ENCODE measurements at places on chromosomes 4 and X. TPM values are rescaled to one million over a fixed set of nuclear protein-coding genes. Genes with fewer than 3 reads are reported as not detected.

DNA sequence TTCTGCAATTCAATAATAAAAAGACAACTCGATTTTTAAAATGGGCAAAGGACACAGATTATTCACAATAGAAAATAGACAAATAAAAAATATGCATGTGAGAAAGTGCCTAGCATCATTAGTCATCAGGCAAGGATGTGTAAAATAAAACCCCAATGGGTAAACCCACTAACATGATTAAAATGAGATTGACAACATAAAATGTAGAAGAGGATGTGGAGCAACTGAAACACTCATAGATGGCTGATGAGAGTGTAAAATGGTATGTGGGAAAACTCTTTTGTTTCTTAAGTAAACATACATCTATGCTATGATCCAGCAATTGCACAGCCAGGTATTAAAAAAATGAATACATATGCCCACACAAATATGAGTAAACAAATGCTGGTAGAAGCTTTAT lies 177.6 kb downstream of the IQCM start:
- no peaks in the 10 kb centered on the region for H3K4me1 ChIP-seq
- H3K27me3 ChIP-seq: no peaks in the 10 kb centered on the region
- H3K36me3 ChIP-seq: no peaks in the 10 kb centered on the region
- H3K27ac ChIP-seq: no peak overlapping the region
- H3K4me3 ChIP-seq: no peak overlapping the region

- H3K27ac ChIP-seq: no peak overlapping the region
- no peak for DNase-seq
- H3K4me3 ChIP-seq: no peak overlapping the region
- no peaks in the 10 kb centered on the region for H3K36me3 ChIP-seq
- no peaks in the 10 kb centered on the region for H3K4me1 ChIP-seq
Measured at GRCh38 chr4:176805155-176805554, 12.4 kb upstream of the VEGFC start.

The PGAM4 gene
- not detected for total RNA-seq

The AMBN gene
- not detected for total RNA-seq

DNA sequence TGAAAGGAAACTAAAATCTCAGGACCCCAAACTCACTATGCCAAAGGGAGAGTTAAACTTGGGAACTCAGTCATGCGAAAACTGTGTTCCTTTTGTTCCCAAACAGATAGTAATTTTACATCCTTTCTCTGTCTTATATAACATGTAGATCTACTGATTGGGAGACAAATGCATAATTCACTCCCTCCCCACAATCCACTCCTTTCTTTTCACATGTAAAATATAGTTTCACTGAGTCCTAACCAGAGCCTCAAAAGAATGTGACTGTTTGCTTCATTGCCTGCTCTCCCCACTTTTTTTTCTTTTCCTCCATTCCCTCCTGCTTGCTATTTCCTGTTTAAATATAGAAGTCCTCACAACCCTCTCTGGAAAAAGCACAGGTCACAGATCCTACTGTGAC lies 699.3 kb upstream of the ADGRL3 start:
- H3K27ac ChIP-seq: no peak overlapping the region
- H3K36me3 ChIP-seq: no peaks in the 10 kb centered on the region
- DNase-seq: no peak
- no peaks in the 10 kb centered on the region for H3K27me3 ChIP-seq
- no peak overlapping the region for H3K4me3 ChIP-seq
- H3K4me1 ChIP-seq: no peaks in the 10 kb centered on the region

DNA sequence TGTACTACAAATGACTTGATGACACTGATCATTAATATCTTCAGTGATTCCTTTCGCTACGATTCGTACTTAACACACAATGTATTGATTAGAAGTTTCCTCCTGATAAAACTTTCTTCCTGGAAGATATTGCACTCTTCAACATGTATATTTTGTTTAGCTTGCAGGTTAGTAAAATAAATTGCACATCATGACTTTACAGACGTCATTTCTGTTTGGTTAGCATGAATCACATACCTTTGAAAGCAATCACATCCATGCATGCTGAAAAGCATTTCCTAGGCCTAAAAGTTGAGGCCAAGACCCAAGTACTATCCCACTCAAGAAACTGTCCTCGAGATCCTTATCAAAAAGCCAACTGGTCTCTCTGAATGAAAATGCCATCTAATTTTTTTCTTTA lies 1841.0 kb upstream of the PCDH7 start:
- H3K36me3 ChIP-seq: no peaks in the 10 kb centered on the region
- H3K27me3 ChIP-seq: no peaks in the 10 kb centered on the region
- no peak overlapping the region for H3K4me3 ChIP-seq

GRCh38 chr4:148007314-148007760 lies 275.4 kb downstream of the ARHGAP10 start:
- peak; percentile 40 for DNase-seq
- no peak overlapping the region for H3K4me3 ChIP-seq
- no peak overlapping the region for H3K27ac ChIP-seq
- no peaks in the 10 kb centered on the region for H3K36me3 ChIP-seq
- no peaks in the 10 kb centered on the region for H3K27me3 ChIP-seq

GRCh38 chr4:76233529-76233928 lies 18.0 kb upstream of the FAM47E start:
- no peak overlapping the region for H3K4me3 ChIP-seq
- H3K36me3 ChIP-seq: no peaks in the 10 kb centered on the region
- no peaks in the 10 kb centered on the region for H3K4me1 ChIP-seq

- no peak overlapping the region for H3K4me3 ChIP-seq
- H3K36me3 ChIP-seq: no peaks in the 10 kb centered on the region
- no peaks in the 10 kb centered on the region for H3K4me1 ChIP-seq
Measured at GRCh38 chr4:3687538-3687937, 78.6 kb upstream of the ADRA2C start.

The ANXA10 gene
- not detected for total RNA-seq

The NOCT gene
- 2.7 TPM for total RNA-seq

The AMOT gene
- total RNA-seq: 3.5 TPM

DNA sequence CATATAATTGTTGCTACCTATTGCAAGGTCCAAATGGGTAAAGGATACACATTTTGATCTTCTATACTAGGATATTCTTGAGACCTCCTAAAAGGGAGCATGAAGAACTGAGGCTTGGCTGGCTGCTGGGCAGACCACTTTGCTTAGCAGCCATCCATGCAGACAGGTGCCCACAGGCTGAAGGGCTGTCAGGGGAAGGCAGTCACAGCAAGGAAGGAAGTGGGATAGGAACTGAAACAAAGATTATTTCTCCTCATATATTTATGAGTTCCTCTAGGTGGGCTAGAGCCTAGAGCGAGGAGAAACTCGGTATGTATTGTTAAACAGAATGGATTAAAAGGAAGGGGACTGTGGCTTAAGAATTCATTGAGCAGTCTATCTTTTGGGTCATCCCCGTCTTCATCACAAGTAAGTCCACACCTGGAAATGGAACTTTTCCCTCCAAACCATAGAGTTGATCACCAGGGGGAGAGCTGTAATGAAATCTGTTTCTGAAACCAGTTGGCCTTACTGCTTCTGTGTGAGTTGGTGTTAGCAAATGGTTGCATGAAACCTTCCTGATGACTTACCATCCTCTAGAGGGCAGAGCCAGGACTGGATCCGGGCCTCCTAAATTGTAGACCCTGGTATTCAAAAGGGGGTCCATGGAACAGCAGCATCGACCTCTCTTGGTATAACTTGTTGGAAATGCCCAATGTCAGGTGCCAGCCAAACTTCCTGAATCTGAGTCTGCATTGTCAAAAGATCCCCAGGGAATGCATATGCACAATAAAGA lies 42.3 kb downstream of the AFF2 start:
- no peak for DNase-seq
- H3K4me3 ChIP-seq: no peak overlapping the region

The SYN1 gene
- total RNA-seq: not detected

DNA sequence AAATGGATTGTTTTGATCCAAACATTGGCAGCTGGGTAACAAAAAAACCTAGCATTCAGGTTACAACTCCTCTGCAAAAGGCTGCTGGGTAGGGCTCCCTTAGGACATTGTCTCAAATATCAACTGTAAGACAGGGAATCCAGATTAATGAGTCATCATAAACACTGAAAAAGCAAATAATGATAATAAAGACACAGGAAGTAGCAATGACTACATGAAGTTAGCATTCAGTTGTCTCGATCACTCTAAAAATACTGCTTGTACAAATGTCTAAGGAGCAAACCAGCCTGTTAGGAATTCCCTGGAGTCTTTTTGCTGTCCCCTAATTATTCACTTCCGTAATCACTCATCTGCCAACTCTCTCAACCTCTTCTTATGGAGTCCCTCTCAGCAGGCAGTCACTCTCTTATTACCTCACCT lies 259.2 kb downstream of the GPC3 start:
- no peaks in the 10 kb centered on the region for H3K27me3 ChIP-seq
- no peak overlapping the region for H3K4me3 ChIP-seq
- H3K27ac ChIP-seq: no peak overlapping the region
- DNase-seq: no peak
- H3K36me3 ChIP-seq: no peaks in the 10 kb centered on the region

GRCh38 chr4:7392438-7393421 lies 42.0 kb downstream of the PSAPL1 start:
- no peaks in the 10 kb centered on the region for H3K36me3 ChIP-seq
- H3K27ac ChIP-seq: no peak overlapping the region
- peak; percentile 41 for DNase-seq
- no peak overlapping the region for H3K4me3 ChIP-seq
- no peaks in the 10 kb centered on the region for H3K4me1 ChIP-seq

DNA sequence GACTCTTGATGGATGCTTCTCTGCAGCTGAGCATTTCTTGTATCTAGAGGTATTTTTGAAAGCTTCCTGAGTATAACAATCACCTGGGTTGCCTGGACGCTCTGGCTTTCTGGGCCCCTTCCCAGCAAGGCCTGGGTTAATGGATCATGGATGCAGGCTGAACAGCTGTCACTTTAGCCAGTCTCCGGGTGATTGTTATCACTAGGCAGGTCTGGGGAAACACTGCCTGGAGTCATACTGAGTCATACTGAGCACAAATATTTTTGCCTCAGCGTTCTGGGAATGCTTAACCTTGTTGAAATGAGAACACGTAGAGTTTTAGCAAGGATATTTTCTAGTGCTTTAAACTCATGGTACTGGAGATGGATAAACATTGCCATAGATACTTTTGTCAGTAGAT lies 102.6 kb downstream of the PHEX start:
- H3K27ac ChIP-seq: peak overlapping the region; percentile 54
- no peak overlapping the region for H3K4me3 ChIP-seq
- DNase-seq: no peak
- H3K36me3 ChIP-seq: no peaks in the 10 kb centered on the region
- H3K27me3 ChIP-seq: no peaks in the 10 kb centered on the region

- no peaks in the 10 kb centered on the region for H3K27me3 ChIP-seq
- H3K4me3 ChIP-seq: no peak overlapping the region
- H3K4me1 ChIP-seq: no peaks in the 10 kb centered on the region
Measured at GRCh38 chrX:72114306-72114705, 17.4 kb downstream of the RTL5 start.

DNA sequence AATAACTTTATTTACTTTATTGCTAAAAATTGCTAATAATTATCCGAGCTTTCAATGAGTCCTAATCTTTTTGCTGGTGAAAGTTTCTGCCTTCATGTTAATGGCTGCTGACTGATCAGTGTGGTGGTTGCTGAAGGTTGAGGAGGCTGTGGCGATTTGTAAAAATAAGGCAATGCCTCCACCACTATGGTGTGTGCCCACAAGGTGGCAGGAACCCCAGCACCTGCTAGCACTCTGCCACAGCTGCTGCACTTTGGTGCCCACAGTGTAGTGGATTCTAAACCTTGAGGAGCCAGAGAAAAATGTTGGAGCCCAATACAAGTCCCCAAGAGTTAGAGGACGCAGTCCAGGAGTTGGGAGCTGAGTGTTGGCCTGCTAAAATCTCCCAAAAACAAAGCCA lies 1237.1 kb downstream of the PCDH19 start:
- H3K4me1 ChIP-seq: no peaks in the 10 kb centered on the region
- H3K4me3 ChIP-seq: no peak overlapping the region
- H3K27me3 ChIP-seq: peaks cover 4% of the 10 kb centered on the region
- no peak overlapping the region for H3K27ac ChIP-seq

DNA sequence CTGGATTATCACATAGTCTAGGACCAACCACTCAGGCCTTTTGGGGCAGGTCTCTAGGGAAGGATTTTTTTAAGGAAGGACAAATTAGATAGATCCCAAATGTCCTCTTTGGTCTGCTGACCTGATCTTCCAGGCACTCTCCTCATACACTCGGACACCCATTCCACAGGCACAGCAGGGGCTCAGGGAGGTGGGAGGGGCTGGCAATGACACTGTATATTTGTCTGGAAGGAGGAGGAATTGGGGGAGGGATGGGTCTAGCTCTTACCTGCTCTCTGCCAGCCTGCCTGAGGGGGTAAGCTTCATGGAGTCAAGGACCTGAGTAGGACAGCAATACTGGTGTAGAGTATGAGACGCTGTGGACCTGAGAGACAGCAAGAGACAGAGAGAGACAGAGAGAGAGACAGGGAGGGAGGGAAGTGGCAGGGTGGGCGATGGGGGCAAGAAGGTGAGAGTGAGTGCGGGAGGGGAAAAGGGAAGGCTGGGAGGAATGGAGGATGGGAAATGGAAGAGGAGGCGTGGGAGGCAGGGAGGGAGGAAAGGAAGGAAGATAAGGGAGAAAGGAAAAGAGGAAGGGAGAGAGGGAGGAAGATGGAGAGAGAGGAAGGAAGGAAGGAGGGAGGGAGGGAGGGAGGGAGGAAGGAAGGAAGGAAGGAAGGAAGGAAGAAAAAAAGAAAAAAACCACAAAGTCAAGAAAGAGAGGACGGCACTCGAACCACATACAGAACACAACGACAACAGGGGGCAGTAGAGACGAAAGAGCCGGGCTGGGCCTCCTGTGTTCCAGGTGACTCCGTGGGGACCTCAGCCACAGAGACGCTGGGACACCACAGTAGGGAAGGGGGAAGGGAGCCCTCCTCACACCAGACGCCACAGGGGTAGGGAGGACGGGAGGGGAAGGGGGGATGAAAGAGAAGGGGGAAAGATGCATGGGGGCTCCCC lies 1.8 kb downstream of the IQSEC2 start:
- no peaks in the 10 kb centered on the region for H3K27me3 ChIP-seq
- no peaks in the 10 kb centered on the region for H3K36me3 ChIP-seq
- H3K4me3 ChIP-seq: peak overlapping the region; percentile 37

- no peaks in the 10 kb centered on the region for H3K4me1 ChIP-seq
- no peak for DNase-seq
- H3K4me3 ChIP-seq: no peak overlapping the region
- H3K27ac ChIP-seq: no peak overlapping the region
- H3K27me3 ChIP-seq: no peaks in the 10 kb centered on the region
- H3K36me3 ChIP-seq: no peaks in the 10 kb centered on the region
Measured at GRCh38 chr4:122542411-122543236, 78.2 kb downstream of the IL21 start.

The CXXC4 gene
- 2.4 TPM for total RNA-seq

DNA sequence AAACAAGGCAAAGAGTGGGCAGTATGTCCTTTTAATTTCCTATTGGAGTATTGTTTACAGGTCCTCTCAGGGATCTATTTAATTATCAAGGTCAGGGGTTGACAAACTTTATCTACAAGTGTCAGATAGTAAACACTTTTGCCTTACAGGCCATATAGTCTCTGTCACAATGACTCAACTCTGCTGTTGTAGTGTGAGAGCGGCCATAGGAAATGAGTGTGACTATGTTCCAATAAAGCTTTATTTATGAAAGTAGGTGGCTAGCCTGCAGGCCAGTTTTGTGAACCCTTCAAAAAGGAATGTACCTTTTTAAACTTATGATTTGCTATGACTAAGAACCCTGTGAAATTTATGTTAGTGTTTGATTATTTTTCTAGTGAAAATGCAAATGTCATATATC lies 156.1 kb downstream of the GPAT3 start:
- H3K4me1 ChIP-seq: no peaks in the 10 kb centered on the region
- H3K4me3 ChIP-seq: no peak overlapping the region
- H3K27ac ChIP-seq: no peak overlapping the region
- H3K36me3 ChIP-seq: no peaks in the 10 kb centered on the region
- no peak for DNase-seq
- H3K27me3 ChIP-seq: no peaks in the 10 kb centered on the region

GRCh38 chr4:67659065-67659464 lies 41.9 kb downstream of the UBA6 start:
- no peaks in the 10 kb centered on the region for H3K27me3 ChIP-seq
- H3K4me3 ChIP-seq: no peak overlapping the region
- no peak for DNase-seq
- H3K27ac ChIP-seq: no peak overlapping the region
- H3K36me3 ChIP-seq: no peaks in the 10 kb centered on the region
- H3K4me1 ChIP-seq: no peaks in the 10 kb centered on the region
